Left renal pelvis (tissue), 4 donors: ENCODE measurements at places on chromosomes 4 and X. TPM values are rescaled to one million over a fixed set of nuclear protein-coding genes. Genes with fewer than 3 reads are reported as not detected.

PNMA3 gene
- polyA plus RNA-seq: 32.6 TPM

- DNase-seq: no peak
Observed at GRCh38 chr4:108852691-108853090, 89.8 kb upstream of the ETNPPL start.

HTR2C gene
- 1.2 TPM for polyA plus RNA-seq

HTATSF1 gene
- 107 TPM for polyA plus RNA-seq

DNA sequence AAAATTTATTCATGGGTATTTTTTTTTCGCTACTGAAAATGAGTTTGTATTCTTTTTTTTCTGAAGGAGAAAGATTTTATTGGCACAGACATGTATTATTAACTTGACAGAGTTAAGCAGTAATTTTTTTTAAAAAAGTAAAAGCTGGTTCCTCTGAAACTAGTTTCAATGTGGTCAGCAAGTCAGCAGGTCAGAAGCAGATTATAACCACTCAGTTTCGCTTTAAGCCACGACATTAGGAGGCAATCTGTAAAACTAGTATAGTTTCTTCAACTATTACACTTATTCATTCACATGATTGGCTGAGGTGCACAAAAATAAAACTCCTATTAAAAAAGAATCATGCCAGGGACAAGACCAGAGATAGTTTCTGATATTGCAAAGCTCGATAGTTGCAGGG is 714.2 kb upstream of the PCDH7 start:
- DNase-seq: no peak
